ENCODE measurements at places on chromosomes 6 and 20. TPM values are rescaled to one million over a fixed set of nuclear protein-coding genes. Genes with fewer than 3 reads are reported as not detected.

The MRPS18B gene
- total RNA-seq: 78.5 TPM

DNA sequence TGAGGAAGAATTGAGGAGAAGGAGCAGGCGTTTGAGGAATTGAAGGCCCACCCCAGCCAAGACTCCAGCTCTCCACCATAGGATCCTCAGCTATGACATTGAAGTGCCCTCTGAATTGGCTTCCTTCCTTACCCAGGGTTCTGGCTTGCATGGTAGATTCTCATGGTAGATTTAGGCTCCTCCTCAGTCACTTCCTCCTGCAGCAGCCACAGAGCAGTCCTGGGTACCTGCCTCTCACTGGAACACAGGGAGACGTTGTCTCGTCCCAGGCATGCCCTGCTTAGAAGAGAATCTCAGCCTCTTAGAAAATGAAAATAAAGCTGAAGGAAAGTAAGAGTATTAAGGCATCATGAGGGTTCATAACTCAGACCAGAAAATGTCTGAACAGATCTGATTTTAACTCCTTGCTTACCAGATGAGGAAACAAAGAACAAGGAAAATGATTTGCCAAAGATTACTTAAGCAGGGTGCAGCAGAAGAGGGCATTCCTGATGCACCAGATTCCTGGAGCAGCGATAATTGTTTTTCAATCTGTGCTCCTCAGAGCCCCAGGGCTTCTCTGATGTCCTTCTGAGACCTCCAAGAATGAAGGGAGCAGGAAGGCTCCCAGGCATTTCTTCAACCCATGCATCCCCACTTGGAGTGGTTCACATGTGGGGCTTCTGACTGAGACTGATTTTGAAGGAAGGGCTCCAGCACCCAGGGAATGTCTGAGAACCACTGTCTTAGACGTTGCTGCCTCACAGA, 219.8 kb downstream of the HIVEP2 start:
- ATAC-seq: no peak

DNA sequence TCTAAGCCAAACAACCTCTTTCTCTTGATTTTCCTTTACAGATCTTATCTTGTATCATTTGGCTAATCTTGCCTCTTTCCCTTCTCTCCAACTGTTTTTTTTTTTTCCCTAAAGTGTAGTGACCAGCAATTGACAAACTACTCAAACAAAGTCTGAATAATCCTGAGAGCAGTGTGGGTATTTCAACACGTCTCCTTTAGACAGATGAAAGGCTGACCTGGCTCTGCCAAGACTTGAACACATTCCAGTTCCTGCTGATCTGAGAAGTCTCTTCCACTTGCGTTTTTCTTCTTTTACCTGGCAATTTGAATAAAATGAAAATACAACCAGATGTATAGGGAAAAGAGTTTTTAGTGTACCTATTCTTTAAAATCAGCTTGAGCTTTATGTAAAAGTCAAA, 168.4 kb downstream of the GJA10 start:
- no peak for ATAC-seq

The VSX1 gene
- total RNA-seq: not detected

The LAMP5 gene
- not detected for total RNA-seq

- no peak for ATAC-seq
Measured at GRCh38 chr6:149558029-149558428, 8.1 kb upstream of the GINM1 start.

The FAM184A gene
- total RNA-seq: 10.6 TPM

The STMND1 gene
- 0.37 TPM for total RNA-seq

GRCh38 chr20:33837096-33837830, 26.1 kb downstream of the CHMP4B start:
- no peak for ATAC-seq

The CST2 gene
- not detected for total RNA-seq

All from activated T-helper 17 cell treated with anti-CD3 and anti-CD28 coated beads, Interleukin-2, amount 50 U/mL, for 72 hours (primary cell).